ENCODE measurements at places on chromosomes 13 and 19.

DNA sequence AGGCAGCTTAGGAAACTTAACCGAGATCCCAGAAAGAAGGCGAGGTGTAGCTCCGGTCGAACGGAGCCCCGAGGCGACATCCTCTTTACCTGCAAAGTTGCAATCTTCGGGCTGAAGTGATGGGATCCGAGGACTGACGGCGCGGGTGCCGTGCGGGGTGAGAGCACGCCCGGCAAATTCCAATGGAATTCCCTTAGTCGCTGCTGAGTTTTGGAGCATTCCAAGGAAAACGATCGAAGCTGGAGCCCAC is 141 bp downstream of the TRPC4 start:
- DNase-seq: peak; percentile 68

DNA sequence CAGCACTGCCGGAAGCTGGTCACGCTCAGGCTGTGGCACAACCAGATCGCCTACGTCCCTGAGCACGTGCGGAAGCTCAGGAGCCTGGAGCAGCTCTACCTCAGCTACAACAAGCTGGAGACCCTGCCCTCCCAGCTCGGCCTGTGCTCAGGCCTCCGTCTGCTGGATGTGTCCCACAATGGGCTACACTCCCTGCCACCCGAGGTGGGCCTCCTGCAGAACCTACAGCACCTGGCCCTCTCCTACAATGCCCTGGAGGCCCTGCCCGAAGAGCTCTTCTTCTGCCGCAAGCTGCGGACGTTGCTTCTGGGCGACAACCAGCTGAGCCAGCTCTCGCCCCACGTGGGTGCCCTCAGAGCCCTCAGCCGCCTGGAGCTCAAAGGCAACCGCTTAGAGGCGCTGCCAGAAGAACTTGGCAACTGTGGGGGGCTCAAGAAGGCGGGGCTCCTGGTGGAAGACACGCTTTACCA is 3.2 kb upstream of the MAP2K7 start:
- no peak for DNase-seq

- DNase-seq: peak; percentile 95
These were observed 7.7 kb downstream of the PNMA8B start for GRCh38 chr19:46487802-46488445.

GRCh38 chr13:109251956-109252355 is 534.4 kb downstream of the IRS2 start:
- no peak for DNase-seq

DNA sequence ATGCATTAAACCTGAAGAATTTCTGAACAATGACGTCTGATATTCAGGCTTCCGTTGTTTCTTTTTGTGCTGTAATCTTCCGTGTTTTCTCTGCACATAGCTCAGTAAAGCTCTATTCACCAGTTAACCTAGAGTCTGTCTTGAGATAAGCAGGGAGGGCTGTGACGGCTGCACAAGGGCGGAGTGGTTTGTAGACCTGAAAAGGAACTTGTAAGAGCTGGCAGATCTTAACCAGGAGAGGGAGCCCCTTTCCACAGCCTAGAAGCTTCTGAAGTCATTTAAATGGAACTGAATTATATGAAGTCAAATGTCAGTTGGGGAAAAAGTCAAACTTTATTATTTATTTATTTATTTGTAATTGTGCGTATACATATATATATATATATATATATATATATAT is 27.5 kb downstream of the DPRX start:
- peak; percentile 48 for DNase-seq

GRCh38 chr13:82802528-82802927 is 1079.7 kb downstream of the SLITRK1 start:
- DNase-seq: no peak

DNA sequence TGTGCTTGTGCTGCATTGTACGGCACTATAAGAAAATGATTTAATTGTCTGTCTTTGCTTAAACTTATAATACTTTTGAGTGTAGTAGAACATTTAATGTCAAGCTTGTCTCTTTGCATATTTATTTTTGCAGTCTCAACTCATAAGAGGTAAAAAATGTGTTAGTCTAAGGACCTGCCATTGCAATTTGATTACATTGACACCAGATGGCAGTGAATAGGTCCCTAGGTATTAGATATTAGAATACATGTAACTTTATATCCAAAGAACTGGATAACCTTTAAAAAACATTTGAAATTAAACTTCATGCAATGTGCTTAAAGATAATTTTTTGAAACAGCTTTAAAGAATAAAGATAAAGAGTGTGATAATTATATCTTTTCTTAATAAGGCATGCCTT is 1421.3 kb downstream of the OLFM4 start:
- DNase-seq: no peak

GRCh38 chr13:73288596-73288995 is 229.8 kb downstream of the KLF5 start:
- DNase-seq: no peak

DNA sequence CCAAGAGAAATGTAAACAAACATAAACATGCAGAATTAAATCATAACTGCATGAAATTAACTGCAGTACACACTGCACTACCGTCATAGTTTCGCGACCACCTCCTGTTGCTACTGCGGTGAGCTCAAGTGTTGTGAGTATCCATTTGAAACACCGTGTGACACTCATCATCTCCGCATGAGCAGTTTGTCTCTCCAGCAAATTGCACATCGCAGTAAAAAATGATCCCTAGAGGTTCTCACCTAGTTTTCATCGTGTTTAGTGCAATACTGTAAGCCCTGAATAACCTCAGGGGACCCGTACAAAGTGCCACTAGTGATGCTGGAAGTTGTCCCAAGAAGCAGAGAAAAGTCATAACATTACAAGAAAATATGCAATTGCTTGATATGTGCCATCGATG is 147.7 kb downstream of the DPF1 start:
- peak; percentile 76 for DNase-seq

DNA sequence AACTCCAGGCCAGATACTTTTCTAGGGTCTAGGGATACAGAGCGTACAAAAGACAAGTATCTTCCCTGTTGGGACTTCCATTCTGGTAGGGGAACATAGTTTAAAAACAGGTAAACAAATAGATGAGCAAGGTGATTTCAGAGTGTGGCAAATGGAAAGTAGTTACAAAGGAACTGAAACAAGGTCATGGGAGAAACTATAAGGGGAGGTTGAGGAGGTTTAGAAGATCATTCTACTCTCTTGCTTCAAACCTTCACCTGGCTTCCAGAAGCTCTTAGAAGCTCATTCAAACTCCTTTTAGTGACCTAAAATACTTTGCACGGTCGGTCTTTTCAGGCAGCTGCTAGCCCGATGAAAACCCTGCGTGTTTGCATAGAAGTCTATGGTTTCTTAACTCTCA is 9.1 kb downstream of the FFAR2 start:
- DNase-seq: no peak

- no peak for DNase-seq
These were observed 419.9 kb downstream of the IRS2 start for GRCh38 chr13:109366525-109366924.

GRCh38 chr13:57030671-57031070 is 110.0 kb upstream of the PRR20A start:
- DNase-seq: no peak

DNA sequence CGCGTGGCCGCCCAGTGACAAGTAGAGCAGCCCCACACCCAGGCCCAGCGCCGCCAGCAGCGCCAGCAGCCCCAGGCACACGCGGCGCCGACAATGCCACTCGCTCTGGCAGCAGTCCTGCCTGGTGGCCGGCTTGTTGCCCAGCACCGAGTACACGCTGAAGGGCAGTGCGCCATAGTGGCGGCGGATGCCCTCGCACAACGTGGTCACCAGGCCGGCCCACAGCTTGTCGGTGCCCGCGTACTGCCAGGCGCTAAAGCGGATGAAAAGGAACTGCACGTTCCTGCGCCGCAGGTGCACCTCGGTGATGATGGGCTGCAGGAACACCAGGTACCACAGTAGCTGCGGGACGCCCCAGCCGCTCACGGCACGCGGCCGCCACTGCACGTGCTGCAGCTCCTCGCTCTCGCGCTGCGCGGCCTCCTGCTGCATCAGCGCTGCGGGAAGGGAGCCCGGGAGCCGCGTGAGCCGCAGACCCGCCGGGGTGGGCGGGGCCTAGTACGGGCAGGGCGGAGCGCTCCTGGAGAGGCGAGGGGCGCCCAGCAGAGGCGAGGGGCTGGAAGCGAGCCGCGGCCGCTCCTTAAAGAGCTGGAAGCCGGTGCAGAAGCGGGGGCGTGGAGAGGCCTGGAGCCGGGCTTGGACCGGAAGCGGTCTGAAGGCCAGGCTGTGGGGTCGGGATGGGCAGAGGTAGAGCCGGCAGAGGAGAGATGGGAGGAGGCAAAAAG is 7.3 kb downstream of the NKPD1 start:
- peak; percentile 86 for DNase-seq

- no peak for DNase-seq
These were observed 8.8 kb upstream of the RLN3 start for GRCh38 chr19:14019100-14019499.

GRCh38 chr13:67792151-67792676 is 562.1 kb upstream of the PCDH9 start:
- peak; percentile 36 for DNase-seq

GRCh38 chr13:37094099-37094498 is 11.4 kb downstream of the CSNK1A1L start:
- DNase-seq: peak; percentile 9

DNA sequence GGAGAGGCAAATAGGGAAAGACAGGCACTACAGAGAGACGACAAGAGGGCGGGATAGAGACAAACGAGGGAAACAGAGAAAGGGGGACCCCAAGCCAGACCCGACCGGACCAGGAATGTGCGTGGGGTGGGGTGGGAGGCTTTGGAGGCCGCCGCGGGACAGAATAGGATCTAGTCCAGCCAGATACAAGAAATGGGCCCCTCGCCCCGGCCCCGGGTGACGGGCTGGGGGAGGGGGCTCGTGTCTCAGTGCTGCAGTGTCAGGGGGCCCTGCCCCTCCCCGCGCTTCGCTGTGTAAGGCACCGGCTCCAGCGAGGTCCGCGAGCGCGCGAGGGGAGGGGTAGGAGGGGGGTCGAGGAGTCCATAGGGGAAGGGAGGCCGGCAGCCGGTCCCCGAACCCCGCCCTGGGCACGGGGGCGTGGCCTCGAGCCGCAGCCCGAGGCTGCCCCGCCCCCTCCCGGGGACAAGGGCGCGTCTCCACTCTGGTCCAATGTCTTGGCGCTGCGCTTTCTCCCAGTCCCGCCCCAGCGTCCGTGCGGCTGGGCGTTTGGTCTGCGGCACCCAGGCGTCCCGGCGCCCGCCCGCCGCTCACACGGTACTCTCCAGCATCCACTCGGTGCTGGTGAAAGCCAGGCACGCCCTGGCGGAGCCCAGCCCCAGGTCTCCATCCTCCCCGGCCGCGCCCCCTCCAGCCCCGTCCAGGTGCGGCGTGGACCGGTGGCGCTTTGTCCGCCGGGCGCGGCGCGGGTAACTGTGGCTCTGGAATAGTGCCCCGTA is 11.0 kb downstream of the IFNL1 start:
- peak; percentile 68 for DNase-seq

GRCh38 chr19:13089857-13090507 is 12.7 kb downstream of the LYL1 start:
- no peak for DNase-seq

DNA sequence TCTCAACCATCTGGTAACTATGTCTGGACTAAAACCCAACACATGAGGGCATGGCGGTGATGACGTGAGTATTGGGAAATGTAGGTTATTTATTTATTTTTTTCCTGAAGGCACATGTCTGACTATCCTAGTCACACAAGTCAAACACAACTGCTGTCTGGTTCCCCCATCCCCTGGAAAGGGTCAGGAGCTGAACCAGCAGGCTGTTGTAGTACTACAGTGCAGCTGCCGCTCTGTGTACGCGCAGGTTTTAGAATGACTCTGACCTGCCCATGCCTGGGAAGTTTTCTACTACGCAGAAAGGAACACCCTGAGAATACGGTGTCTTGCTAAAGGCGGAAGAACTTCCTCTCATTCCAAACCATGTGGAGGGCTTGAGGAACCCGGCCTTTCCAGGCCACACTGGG is 1.2 kb downstream of the SLC7A1 start:
- DNase-seq: peak; percentile 81

DNA sequence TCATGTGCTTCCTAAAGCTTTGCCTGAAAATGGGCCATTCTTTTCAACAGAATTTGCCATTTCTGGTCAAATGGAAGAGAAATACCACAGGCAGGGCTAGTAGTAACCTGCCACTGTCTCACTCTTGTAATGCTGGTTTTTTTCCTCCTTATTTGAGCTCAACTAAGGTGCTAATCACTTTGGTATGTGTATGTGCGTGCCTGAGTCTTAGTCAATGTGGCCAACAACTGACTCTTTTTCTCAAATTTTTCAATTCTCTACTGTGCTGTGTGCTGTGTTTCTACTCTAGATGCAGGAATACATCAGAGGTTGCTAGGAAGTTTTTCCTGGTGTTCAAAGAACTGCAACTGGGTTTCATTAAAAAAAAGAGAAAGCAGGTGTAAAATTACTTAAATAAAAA is 870.2 kb downstream of the EFNB2 start:
- DNase-seq: no peak

DNA sequence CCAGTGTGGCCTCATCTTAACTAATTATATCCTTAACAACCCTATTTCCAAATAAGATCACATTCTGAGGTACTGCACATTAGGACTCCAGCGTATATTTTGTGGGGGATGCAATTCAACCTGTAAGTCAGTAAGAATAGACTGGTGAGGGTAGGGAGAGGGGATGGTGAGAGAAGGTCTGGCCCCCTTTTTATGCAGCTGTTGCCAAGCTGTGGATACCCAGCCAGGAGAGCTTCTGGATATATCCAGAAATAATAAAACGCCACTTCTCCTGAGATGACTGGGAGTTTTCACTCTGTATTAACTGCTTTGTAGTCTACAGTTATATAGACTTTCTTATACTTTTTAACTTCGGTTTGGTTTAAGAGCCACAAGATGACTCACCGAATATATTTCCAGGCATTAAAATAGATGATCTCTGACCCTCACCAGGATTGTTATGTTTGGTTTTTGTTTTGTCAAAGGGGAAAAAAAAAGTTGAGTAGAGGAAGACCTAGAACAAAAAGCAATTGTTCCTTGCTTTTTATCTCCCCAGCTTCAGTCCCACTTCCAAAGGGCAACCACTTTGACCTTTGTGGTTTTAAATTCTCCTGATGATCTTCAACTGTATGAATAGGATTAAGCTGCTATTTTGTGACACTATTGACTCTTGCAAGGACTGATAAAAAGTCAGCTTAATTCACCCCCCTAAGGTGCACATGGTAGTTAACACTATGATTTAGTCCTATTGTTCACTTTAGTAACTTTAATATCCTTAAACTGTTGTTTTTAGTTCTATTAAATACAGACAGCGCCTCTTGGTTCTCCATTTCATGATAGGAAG is 3.1 kb upstream of the NEK3 start:
- DNase-seq: no peak

DNA sequence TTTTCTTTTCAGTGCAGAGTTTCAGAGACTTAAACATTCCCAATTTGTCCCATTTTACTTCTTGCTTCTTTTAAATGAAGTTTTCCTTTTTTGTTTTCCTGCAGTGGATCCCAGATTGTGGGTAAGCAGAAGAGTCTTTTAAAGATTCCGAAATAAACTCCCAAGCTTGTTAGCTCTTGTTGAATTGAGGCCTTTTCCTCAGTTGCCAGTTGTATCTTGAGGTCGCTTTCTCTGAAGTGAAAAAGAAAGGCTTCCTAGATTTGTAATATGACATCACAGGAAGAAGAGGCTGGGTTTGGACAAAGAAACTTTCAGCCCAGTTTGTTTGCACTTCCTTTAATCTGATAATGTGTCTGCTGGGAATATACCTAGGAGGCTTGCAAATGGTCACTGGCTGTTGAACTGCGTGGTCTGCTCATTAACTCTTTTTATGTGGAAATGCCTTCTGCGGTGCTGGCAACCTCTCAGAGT is at the start of gene LPAR6:
Gene LPAR6, minus strand, starts transcription at position 233 of the 471 bp plus-strand sequence. CDS start 690 bp downstream, outside the sequence.
- DNase-seq: peak; percentile 76
